ENCODE measurements at places on chromosomes 1 and 21.
A peak's percentile ranks its signal among the peaks of the same experiment; 100 is the strongest.

GRCh38 chr1:94798462-94798861 is 21.7 kb upstream of the SLC44A3 start:
- no peak for DNase-seq

- DNase-seq: no peak
These were observed 26.5 kb upstream of the SLC35A3 start for GRCh38 chr1:99943223-99943794.

GRCh38 chr1:48758976-48759375 is 17.7 kb downstream of the BEND5 start:
- no peak for DNase-seq

DNA sequence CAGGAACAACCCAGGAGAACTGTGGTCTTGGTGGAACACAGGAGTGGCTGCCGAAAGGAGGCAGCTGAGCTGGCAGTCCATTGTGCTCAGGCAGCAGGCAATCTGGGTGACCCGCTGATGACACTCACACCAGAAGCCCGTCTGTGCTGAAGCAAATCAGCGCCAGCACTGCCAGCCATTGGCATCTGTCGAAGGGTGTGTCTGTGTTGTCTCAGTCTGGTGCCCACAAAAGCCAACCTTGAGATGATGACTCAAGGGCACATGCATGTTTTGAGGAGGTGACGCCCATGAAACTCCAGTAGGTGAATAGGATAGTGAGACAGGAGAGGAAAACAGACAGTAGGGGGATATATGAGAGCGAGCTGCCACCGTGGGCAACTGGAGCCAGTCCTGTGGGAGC is 167.3 kb downstream of the KAZN start:
- no peak for DNase-seq

DNA sequence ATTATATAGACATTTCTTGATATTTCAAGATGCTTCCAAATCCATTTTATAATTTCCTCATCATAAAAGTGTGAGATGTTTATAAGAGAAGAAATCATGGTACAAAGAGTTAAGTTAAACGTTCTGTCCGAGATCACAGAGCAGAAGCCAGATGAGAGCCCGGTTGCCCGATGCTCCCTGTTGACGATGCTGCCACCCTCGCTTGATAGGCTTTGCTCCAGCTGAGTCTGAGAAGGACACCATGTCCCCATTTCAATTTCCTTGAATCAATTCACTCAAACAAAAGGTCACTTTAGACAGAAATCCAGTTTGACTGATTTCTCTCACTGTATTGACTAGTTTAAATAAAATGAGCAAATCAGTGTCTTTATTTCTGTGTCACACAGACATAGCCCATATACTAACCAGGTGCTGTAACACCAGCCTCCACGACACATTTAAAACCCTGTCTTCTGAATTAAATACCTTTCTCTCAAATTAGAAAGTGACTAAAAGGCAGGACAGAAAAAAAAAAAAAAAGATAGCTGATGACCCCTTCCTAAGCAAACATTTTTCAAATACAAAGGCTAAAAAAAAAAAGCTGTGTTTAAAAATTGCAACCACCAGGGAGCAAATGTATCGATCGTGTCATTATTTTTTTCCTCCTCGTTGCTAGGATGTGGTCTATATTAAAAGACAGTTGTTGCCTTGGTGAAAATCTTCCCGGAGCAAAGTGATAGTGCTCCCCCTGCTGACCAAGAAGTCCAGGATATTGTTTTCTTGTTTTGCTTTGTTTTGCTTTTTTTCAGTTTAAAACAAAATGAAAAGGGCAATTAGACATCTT is 35.2 kb downstream of the DNASE2B start:
- DNase-seq: peak; percentile 47

GRCh38 chr1:905071-905749 is 18.5 kb upstream of the SAMD11 start:
- DNase-seq: no peak

- peak; percentile 48 for DNase-seq
These were observed 70.8 kb upstream of the CASZ1 start for GRCh38 chr1:10867138-10867721.
